ENCODE measurements at places on chromosomes 2 and 18.

- DNase-seq, result no peak
These were observed 198.7 kb downstream of the MYCN start for GRCh38 chr2:16138811-16139662.

DNA sequence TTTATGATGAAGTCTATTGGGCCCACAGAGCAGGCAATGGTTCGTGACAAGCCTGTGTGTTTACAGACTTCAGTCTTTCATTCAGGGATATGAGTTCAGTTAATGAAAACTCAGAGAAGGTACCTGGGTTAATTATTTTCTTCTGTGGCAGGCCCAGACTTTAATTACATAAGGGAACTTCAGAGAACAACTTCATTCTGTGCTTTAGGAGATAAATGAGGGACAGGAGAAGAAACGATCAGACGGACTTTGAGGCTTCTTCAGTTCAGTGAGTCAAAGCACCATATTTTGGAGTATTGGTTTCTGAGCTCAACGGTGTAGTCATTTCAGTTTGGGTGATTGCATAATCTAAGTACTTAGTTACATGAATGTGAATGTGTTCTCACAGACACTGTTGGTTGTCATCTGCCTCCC lies 203.0 kb upstream of the KCNJ3 start:
- DNase-seq, result no peak

DNA sequence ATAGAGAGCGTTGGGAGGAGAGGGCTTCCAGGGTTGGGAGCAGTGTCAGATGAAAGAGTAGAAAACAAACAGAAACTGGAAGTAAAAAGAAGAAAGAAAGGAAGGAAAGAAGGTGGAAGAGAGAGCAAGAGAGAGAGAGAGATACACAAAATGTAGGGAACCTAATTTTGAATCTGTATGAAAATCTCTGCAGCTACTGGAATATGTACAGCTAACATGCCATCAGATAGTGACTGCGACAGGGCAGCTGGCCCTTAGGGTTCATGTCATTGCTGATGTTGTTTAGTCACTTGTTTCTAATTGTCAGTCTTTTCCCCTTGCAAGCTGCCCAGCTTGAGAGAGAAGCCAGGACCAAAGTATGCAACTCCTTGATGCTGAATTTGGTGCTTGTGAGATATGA lies 85.8 kb downstream of the POLE4 start:
- no peak for DNase-seq

DNA sequence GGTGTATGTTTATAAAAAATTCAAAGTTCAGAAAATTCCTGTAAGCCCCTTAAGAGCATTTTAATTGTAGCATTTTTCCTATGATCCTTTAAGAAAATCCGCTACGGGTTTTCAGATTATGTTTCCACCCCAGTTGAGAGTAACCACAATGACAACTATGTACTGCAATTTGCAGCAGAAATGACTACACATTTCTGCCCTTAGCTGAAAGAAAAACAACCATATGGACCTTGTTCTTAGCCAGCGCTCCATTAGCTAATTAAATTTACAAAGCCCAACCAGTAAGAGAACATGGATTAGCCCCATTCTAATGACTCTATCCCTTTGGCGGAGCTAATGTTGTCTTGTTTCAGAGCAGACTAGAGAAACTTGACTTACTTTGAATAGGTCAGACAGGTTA lies 247.6 kb downstream of the SLC8A1 start:
- DNase-seq, result no peak

GRCh38 chr2:8580316-8581233 lies 101.3 kb upstream of the ID2 start:
- DNase-seq, result no peak

DNA sequence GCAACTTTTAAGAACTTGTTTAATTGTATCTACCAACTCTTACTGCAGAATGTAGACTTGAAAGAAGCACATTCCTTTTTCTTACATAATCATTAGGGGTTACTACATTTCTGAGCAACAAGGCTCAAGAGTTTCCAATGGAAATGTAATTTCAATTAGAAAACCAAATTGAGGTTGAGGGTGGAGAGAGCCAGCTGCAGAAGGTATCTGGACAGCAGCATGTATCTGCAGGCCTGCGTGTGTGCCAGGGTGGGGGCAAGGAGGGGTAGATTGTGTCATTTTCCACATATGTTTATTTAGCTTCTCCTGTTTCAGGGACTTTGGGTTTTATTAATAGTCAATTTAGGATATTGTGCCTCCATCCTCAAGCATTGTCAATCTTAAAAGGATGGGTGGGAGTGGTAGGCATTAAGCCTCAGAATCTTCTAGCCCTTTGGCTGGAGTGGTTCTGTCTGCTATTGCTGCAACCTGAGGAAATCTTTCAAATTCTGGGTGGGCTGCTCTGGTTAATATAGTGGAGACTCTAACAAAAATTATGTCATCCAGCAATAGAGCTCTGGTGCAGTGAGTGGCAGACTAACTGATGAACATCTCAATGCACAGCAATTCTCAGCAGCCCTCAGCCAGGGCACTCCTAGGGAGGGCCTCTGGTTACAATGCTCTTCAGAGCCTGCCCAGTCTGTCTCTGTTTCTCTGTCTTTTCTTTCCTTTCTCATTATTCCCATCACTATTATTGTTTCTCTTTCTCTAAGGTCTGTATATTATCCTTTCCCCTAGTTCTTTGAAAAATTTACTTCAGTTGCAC lies 151.4 kb downstream of the RPIA start:
- no peak for DNase-seq

DNA sequence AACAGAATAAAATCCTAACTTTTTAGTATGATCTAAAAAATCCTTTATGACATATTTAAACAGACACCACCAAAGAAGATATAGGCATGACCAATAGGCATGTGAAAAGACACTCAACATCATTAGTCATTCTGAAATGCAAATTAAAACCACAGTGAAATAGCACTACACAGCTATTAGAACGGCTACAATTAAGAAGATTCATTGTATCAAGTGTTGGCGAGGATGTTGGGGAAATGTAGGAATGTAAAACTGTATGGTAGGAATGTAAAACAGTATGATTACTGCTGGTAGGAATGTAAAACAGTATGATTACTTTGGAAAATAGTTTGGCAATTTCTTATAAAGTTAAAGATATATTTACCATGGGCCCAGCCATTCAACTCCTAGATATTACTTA lies 253.3 kb upstream of the TCF4 start:
- no peak for DNase-seq

GRCh38 chr2:96555146-96555610 lies 18.6 kb downstream of the ARID5A start:
- no peak for DNase-seq

DNA sequence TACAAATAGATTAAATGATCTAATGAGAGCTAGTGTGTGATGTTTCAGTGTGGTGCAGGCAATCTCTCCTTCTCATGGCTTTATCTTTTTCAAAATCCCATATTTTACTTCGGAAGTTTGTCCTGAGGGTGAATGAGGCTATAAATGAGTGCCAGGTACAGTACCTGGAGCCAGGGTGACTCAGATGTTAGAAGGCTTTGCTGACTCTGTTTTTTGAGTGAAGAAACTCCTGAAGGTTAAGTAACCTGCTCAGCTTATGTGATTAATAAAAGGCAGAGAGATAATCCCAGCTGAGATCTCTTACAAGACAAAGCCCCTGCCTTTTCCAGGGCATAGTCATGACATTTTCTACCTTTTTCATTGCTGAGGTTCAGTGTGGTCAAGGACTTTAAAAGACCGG lies 52.6 kb downstream of the MGAT5 start:
- no peak for DNase-seq

DNA sequence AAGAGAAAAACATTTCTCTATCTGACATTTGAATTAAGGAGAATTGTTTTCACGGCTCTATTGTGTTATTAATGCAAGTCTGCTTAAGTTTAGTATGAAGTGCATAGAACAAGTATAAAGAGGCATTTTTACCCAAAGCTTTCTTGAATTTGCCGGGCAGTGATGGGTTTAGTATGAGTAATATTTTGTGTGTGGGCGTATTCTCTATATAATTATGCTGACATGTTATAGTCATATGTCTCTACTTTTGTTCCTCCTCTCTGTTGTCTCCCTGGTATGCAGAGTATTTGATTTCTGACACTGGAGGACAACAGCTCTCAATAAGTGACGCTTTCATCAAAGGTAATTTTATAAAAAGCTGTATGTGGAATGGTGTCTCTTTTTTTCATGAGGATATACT lies 45.9 kb downstream of the PIKFYVE start:
- DNase-seq, result no peak

GRCh38 chr2:240759459-240759858 lies 60.6 kb downstream of the KIF1A start:
- no peak for DNase-seq

GRCh38 chr18:77084688-77085035 lies 47.9 kb downstream of the MBP start:
- DNase-seq, result no peak

GRCh38 chr2:202178346-202178958 lies 59.9 kb downstream of the SUMO1 start:
- DNase-seq, result no peak

DNA sequence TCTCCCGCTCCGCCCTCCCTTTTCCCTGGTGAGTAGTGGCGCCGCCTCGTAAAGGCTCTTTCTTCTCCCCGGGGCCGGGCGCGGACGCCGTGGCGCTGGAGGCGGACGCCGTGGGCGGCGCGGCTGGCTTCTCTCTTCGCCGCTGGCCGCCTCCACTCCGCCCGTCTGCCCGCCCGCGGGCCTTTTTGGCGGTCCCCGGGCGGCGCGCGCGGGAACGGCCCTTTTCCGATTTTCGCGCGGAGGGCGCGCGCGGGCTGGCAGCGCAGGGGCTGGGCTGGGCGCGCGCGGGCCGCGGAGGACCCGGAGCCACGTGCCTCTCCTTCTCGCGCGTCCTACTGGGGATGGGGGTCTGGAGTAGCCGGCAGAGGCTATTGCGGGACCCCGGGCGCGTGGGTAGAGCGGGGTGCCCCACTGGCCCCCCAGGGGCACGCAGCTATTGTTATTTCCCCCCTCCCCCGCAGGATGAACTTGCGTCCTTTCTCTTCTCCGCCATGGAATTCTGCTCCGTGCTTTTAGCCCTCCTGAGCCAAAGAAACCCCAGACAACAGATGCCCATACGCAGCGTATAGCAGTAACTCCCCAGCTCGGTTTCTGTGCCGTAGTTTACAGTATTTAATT lies 472 bp downstream of the SLC20A1 start:
- peak; percentile 46 for DNase-seq

GRCh38 chr2:120829633-120830025 lies 94.0 kb downstream of the GLI2 start:
- DNase-seq, result no peak

GRCh38 chr2:197137231-197137630 lies 173.3 kb downstream of the ANKRD44 start:
- no peak for DNase-seq

DNA sequence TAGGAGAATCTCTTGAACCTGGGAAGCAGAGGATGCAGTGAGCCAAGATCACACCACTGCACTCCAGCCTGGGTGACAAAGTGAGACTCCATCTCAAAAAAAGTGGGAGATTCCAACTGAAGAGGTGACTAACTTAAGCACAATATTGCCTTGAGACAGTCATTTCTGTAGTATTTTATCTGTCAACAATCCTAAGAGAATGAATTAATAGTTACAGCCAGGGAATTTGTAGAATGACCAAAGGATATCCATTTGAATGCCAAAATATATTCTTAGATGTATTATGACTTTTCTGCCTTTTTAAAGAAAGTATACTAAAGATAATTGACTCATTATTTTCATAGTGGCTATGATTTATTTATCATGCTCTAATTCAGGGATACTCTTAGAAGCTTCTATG lies 40.7 kb upstream of the CCDC150 start:
- no peak for DNase-seq
